ENCODE measurements at places on chromosomes 2 and 18. TPM values are rescaled to one million over a fixed set of nuclear protein-coding genes. Genes with fewer than 3 reads are reported as not detected.

GRCh38 chr18:63149302-63149587 is 170.3 kb downstream of the BCL2 start:
- no peak for DNase-seq

DNA sequence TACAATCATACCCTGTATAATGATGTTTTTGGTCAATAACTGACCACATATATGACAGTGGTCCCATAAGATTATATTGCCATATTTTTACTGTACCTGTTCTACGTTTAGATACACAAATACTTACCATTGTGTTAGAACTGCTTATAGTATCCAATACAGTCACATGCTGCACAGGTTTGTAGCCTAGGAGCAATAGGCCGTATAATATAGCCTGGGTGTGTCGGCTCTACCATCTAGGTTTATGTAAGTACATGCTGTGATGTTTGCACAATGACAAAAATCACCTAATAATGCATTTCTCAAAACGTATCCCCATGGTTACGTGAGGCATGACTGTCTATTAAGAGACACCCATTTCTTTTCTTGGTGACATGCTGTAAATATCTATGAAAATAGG is 55.0 kb upstream of the APCDD1 start:
- DNase-seq: no peak

Gene KIAA2012
- total RNA-seq: not detected

Gene UNC80
- total RNA-seq: 14.5 TPM

- no peak for DNase-seq
These were observed 104.4 kb upstream of the TWIST2 start for GRCh38 chr2:238743243-238744065.

- DNase-seq: no peak
These were observed 219.9 kb downstream of the PIK3C3 start for GRCh38 chr18:42174909-42175308.

Gene HOXD12
- not detected for total RNA-seq

DNA sequence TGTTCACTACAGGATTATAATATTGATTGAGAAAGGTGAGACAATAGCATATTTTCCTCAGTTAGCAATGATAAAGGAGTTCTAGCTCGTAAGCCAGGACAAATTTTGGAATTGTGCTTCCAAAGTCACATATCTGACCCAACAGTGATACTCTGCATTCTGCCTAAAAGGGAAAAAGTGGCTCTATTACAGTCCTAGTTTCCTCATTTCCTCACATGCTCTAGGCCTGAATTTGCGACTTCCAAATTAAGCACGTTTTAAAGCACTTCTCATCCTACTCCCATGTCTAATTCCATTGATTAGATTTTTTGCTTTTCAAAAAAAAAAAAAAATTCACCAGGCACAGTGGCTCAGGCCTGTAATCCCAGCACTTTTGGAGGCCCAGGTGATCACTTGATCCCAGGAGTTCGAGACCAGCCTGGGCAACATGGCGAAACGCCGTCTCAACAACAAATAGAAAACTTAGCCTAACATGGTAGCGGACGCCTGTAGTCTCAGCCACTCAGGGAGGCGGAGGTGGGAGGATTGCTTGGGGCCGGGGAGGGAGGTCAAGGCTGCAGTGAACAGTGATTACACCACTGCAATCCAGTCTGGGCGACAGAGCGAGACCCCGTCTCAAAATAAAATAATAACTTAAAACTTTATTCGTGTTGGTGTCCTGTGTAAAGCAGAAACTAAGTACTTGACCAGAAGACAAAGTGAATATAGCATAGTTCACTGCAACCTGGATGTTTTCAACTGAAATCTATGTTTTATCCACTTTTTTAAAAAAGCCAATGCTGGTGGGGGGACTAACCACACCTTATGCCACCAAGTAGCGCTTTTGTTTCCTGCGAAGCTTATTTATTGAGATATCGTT is 1.5 kb downstream of the ESCO1 start:
- no peak for DNase-seq

Gene TCF4
- total RNA-seq: 44.5 TPM

Data from mucosa of gallbladder (tissue), 1 donor.